ENCODE measurements at places on chromosomes 7 and 10.

DNA sequence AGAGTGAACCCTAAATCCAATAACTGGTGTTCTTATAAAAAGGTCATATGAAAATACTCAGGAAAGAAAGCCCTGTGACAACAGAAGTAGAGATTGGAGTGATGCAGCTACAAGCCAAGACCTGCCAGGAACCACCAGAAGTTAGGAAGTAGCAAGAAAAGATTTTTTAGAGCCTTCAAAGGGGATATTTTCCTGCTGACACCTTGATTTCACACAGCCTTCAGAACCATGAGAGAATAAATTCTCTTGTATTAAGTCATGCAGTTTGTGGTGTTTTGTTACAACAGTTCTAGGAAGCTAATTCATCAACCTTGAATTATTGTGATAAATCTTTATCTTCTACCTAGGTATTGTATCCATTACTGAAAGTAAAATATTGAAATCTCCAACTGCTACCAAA, 81.0 kb downstream of the HYCC1 start:
- no peak for DNase-seq

DNA sequence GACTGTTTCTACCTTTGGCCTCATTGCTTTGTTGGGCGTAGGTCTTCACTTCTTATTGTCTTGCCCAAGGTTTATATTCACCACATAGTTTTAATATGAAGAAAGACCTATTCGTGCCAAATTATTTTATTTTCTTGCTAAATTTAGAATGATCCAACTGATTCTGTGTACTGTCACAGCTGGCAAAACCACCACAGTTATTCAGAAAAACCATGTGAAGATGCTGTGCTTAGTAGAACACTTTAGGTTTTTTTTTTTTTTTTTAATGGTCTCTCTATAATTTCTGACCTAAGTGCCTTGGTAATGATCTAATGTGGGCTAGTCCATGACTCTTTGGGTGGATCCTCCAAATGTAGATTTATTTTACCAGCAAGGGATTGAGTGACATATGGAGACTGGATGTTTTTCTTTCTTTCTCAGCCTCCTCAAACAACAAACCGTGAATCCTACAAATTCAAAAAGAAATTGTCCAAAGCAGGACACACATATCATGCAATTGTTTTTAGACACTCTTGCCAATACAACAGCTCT, 243.8 kb downstream of the DYNC1I1 start:
- DNase-seq = peak; percentile 24

GRCh38 chr7:17598846-17599245, 300.4 kb downstream of the AHR start:
- no peak for DNase-seq

GRCh38 chr10:130933008-130933390, 378.5 kb downstream of the TCERG1L start:
- no peak for DNase-seq

- DNase-seq = no peak
Observed at GRCh38 chr10:98236862-98237261, 31.1 kb downstream of the LOXL4 start.
